Gastroesophageal sphincter (tissue), 4 donors: ENCODE measurements at places on chromosomes 12 and 14. TPM values are rescaled to one million over a fixed set of nuclear protein-coding genes. Genes with fewer than 3 reads are reported as not detected.

GRCh38 chr12:45406988-45407850 lies 191.3 kb downstream of the ANO6 start:
- peak; percentile 82 for ATAC-seq

YEATS4 gene
- 16.8 TPM for total RNA-seq

TMEM253 gene
- total RNA-seq, result not detected

PRH2 gene
- not detected for total RNA-seq

MMP19 gene
- total RNA-seq, result 5.3 TPM

SERPINA3 gene
- 230 TPM for total RNA-seq

DNA sequence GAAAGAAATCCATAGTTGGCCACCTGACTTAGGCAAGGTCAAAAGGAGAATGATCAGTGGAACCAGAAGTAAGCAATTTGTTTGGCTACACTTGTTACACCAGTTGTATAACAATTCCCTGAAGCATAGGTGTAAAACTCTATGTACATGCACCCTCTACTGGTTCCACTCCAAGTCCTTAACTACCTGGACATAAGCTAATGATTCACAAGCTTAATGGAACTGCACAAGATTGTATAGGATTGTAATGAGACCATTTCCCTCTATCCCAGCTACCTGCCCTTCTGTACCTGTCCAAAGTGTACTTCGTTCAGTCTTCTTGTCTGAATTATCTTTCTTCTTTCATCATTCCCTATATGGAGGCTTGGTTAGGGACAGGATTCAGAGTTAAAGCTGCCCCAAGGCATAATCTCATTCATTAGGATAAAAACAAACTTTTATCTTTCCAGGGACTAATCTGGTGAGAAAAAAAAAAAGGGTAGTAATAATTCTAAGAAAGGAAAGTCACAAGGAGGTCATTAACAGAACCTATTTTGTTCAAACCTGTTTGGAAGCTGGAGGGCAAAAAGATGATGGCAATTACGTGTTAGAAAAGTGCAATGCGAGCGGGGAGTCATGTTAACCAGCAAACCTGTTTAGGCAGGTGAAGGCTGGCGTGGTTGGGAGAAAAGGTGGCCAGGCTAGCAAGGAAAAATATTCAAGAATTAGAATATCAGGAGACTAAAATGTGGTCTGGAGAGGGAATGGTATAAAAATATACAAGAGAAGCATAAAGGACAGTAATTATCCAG lies 2.8 kb upstream of the TMEM52B start:
- no peak for ATAC-seq

DNA sequence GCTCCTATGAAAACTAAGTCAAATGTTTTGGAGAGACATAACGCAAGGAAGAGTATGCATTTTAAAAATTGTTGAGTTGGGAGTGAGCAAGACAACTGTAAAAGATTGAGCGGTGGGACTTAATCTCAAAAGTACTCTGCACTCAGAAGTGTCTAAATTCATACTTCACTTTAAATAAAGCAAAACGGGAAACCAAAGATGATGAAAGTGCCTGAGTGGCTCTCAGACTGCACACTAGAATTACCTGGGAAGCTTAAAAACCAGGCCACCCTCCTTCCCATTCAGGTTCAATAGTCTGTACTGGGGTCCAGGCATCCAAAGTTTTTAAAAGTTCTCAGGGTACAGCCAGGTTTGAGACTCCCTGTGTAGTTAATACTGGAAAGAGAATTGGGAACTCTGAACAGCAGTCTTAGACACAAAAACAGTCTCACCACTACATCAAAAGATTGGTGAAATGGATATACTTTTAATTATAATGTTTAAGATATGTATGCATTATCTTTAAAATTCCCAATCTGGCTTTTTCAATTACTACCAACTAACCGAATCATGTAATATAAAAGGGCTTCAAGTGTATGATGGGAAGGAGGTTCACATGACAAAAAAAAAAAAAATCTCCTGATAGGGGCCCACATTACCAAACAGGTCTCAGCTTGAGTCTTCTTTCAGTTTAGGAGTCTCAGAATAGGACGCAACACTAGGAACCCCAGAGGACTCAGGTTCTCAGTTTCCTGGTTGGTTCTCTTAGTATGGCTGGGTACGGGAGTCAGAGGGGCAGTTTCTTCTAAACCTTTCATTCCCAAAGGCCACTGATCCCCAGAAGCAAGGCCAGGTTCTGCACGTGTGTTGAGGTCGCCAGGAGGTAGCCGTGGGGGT lies 1.0 kb downstream of the HOMEZ start:
- no peak for ATAC-seq

DNA sequence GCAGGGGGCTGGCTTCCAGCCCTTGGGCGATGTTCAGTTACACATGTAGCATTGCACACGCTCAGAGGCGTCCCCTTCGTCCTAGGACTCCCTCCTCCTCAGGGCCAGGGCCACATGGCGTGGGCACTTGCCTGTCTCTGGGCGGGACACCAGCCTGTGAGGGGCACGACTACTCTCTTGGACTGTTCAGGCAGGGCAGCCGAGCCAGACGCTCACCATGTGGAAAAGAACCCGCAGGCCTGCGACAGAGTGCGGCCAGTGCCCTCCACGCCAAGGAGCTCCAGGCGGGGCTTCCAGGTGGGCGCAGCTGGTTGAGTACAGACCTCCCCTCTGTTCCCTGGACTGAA lies 20.9 kb downstream of the MTA1 start:
- ATAC-seq, result no peak

SUOX gene
- 30.7 TPM for total RNA-seq

DNA sequence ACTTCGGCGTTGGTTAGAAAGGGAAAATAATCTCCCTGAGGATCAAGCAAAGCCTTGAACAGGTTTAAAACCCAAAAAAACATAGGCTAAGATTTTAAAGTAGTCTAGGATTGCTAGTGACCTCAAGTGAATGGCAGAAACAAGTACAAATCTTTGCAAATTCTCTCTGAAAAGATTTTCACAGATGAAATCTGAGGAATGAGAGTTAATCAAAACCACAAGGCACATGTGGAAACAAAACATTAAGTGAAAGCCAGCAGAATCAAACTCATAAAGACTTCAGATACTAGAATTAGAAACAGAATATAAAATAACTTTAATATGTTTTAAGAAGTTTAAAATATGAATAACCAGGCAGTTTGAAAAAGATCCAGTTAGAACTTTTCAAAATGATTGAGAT lies 52.2 kb upstream of the CFL2 start:
- no peak for ATAC-seq

DNA sequence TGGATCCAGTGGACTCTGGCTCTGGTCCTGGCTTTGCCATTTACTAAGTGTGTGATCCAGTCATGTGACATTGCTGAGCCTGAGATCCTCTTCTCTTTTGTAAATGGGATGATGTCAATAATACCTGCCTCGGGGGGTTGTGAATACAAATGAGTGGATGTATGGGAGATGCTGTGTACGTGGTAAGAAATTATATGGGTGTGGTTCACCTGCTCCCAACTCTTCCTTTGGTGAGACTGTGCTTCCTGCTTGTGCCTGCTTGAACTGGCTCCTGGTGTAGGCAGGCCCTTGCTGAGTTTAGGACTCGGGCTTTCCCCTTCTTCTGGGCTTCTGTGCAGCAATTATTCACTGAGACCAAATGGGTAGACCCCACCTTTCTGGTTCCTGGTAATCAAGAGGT lies 189.5 kb upstream of the FRMD6 start:
- ATAC-seq, result no peak

DNA sequence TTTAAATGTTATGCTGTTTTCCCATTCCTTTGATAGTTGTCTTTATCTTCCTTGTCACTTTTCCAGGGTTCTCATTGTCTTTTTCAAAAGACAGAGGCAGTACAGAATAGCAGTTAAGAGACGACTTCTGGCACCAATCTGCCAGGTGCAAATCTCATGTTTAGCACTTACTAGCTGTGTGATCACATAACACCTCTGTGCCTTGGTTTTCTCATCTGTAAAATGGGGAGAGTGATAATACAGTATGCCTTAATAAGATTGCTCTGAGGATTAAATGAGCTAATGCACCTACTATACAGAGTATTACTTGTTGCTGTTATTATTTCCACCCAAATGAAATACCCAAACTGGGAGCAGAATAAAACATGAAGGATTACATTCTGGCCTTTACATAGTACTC lies 4.8 kb downstream of the GPR135 start:
- no peak for ATAC-seq

DNA sequence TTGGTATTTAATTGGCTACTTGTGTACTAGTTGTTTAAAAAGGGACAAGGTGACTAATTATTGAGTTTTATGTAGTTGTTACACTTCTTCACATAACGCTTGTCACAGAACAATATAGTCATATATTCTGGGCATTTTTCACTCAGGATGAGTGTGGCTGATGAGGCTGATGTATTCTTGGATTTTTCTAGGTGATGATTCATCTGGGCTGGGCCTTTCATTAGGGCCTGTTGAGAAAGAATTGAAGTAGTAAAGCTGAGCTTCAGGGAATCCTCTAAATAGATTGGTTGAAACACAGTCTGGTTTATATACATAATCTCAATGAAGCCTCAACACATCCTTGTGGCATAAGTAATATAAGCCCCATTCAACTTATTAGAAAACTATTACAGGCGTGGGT lies 445.7 kb downstream of the DAD1 start:
- no peak for ATAC-seq

P2RX2 gene
- 2.7 TPM for total RNA-seq
